Kidney epithelial cell (primary cell): ENCODE measurements at places on chromosomes 4 and X. TPM values are rescaled to one million over a fixed set of nuclear protein-coding genes. Genes with fewer than 3 reads are reported as not detected.
A peak's percentile ranks its signal among the peaks of the same experiment; 100 is the strongest.

DNA sequence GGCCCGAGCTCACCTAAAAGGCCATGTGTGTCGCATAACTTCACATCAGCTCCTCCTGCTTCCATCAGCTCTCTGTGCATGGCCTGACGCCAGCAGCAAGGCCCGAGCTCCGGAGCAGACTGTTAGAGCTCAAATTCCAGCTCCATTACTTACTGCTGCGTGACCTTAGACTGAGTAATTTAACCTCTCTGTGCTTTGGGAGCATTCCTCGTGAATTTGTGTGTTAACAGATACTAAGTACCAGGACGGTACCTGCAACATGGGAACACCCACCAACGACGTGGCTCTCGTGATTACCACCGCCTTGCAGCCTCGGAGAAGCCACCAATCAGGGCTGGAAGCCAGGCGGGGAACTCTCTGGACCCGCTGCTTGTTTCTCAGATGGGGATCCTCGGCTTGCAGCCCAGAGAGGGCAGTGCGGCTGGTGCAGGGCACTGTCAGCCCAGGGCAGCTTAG, 12.9 kb downstream of the LETM1 start:
- DNase-seq = no peak

- DNase-seq = no peak
These were observed 193.0 kb downstream of the PDGFC start for GRCh38 chr4:156778606-156779005.

GRCh38 chrX:87517571-87518141, at the start of gene KLHL4:
KLHL4 (plus strand) TSS chrX:87517802; CDS start chrX:87517894, 92 bp downstream.
- peak; percentile 79 for DNase-seq

DNA sequence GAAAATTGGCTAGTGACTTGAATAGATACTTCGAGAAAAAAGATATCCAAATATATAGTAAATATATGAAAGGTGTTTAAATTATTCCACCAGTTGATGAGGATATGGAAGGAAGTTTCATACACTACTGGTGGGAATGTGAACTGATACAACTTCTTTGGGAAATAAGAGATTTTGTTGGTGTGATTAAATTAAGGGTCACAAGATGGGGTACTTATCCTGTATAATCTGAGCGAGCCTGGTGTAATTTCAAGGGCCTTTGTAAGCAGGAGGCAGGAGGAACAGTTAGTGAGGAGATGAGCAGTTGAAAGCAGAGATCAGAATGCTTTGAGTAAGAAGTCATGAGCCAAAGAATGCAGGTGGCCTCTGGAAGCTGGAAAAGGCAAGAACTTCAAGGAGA, 192.2 kb downstream of the KCTD8 start:
- no peak for DNase-seq

- DNase-seq = no peak
These were observed 26.5 kb downstream of the HAND2 start for GRCh38 chr4:173503330-173504180.

GRCh38 chr4:130563185-130563888, 1467.4 kb downstream of the C4orf33 start:
- DNase-seq = peak; percentile 19

DNA sequence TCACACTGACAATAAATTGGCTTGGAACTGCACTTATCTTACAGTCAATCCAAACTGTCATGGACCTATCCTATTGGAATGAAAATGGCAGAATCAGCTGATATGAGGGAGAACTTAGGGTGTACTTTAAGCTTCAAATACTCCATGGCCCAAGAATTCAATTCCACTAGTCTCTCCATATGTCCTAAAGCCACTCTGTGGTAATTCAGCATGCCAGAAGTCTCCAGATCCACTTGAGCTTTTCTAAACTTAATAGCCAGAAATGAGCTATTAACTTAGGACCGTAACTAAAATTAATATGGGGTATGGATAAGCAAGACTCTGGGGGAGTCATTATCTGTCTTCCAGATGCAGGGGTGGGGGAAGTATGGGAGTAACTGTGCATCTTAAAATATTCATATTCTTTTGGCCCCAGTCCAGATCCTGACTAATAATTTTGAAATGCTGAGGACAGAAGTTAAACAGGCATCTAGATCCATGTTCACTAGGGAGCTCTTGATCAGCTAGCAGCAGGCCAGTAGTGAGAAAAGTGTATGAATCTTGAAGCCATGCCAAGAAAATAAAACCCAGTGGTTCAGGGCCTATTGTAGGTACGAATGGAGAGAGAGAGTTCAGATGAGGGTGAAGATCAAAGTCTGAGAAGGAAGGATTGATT, 167.6 kb downstream of the DKK2 start:
- DNase-seq = no peak

DNA sequence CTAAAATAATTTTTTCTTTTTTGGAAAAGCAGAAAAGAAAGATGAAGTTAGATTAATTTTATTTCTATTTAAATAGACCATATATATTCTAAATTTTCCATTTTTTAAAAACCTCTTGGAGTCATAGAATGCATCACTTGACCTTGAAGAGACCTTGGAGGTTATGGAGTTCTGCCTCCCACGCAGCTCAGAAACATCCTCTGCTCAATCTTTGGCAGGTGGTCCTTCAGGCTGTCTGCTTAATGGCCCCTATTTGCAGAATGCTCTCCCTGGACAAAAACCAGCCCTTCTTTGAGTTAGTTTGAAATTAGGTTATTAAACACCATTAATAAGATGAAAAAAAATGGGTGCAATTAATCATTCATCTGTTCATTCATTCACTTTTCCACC, 194.1 kb upstream of the TLL1 start:
- DNase-seq = no peak

The MGARP gene
- 0.08 TPM in 1 of 2 replicates, not detected in the other for total RNA-seq

DNA sequence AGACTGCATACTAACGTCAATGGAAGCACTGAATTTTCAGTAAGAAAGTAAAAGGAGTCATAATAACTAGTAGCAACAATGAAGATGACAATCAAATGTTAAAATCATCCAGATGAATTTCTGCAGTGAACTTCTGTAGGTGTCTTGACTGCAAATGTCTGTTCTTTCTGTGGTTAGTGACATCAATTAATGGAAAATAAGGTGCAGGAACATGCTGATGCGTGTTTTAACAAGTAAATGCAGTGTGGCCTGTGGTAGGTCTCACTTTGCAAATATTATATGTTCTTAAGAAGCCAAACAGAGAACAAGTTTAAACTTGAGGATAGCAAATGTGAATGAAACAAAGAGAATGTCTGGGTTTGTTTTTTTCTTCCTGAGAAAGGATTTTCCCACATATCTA, 2.6 kb upstream of the DTHD1 start:
- DNase-seq = no peak

GRCh38 chr4:159051245-159052071, 51.4 kb upstream of the RAPGEF2 start:
- DNase-seq = no peak

- no peak for DNase-seq
These were observed 55.2 kb downstream of the MTM1 start for GRCh38 chrX:150623583-150623982.

The SPATA4 gene
- total RNA-seq = 0.34 and 0.50 TPM in 2 replicates

GRCh38 chr4:101695176-101695575, 95.4 kb upstream of the BANK1 start:
- DNase-seq = no peak

DNA sequence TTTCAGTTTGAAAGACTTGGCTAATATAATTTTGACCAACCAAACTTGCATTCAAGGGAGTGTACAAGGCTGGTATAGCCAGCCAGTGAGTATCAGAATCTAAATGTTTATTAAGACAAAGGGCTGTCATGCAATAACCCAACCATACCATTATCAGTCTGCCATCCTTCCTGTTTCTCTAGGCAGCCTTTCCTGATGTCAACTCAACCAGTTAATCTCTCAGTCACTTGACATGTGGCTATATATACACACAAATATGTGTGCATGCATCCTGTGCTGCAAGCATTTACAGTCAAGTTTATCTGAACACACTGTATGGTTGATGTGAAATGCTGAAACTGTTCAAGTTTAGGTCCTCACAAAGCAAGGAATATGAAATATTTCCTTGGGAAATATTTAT, 17.2 kb downstream of the BTK start:
- DNase-seq = no peak

GRCh38 chr4:56468097-56468422, 643 bp downstream of the SRP72 start:
- no peak for DNase-seq

DNA sequence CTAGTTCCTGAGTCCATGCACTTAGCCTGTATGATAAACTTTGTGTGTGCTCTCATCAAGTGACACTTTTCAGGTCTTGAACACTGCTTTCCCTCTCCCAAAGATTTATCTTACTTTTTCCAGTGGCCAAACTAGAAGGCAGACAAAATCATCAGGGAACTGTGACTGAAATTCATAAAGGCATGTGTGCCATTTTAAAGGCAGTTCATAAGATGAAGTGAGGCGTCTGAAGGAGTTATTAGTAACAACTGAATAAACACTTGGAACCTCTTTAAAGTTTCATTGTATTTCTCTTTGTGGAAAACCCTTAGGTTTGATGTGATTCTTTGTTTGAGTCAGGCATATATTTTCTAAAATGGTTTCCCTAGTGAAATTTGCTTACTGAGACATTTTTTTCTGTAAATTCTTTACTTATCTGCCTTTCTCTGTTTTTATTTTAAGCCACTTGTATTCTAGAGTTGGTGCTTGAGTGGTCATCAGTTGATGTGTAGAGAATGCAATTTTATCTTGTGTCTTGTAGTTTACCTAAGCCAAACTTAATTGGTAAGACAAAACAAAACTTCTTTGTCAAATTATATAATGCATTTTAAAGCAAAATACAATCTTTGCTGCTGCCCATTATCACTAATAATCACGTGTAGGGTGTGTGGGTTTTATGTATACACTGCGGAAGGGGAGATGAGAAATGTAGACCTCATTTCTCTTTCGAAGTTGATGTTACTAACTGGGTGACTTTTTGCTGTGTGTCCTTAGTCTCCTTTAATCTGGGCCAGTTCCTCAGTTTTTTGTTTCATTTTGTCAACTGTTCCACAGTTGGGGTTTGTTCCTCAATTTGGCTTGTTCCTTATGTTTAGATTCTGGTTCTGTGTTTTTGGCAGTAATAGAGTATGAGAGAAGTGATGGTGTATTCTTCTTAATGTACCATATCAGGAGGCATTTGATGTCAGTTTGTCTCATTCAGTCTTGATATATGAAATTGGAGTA, 56.8 kb downstream of the RBPJ start:
- no peak for DNase-seq

- no peak for DNase-seq
These were observed 756 bp downstream of the PABPC5 start for GRCh38 chrX:91435395-91435794.

GRCh38 chr4:146407669-146408084, 114.1 kb downstream of the SLC10A7 start:
- no peak for DNase-seq

- DNase-seq = peak; percentile 16
These were observed 85.2 kb upstream of the DCLK2 start for GRCh38 chr4:149993030-149993429.
